ENCODE measurements at places on chromosomes 3 and 15.

- DNase-seq, result no peak
Measured at GRCh38 chr3:77967621-77968020, 927.7 kb downstream of the ROBO2 start.

DNA sequence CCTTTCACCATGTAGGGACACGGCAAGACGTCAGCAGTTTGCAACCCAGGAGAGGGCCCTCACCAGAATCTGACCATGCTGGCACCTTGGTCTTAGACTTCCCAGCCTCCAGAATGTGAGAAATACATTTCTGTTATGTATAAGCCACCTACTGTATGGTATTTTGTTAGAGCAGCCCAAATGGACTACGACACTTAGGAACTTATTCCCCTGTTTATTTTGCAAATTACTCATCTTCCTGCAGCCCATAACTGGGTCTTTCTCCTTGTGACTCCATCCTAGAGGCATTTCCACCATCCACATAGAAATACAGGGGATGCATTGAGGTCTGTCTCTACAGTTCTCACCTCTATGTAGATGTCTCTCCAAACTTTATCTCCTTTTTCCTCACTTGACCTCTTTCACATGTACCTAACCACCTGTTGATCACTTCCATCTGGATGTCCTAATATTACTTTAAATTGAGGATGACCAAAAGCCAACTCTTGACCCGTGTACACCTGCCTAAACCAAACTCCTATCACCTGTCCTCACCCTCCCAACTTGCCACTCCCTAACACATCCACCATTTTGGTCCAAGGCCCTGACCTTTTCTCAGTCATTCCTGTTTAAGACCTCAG, 406.0 kb upstream of the WNT5A start:
- DNase-seq, result no peak

GRCh38 chr15:67744331-67745072, 80.8 kb upstream of the SKOR1 start:
- DNase-seq, result no peak

- DNase-seq, result no peak
Measured at GRCh38 chr15:45116482-45117307, 2.6 kb downstream of the DUOXA2 start.

GRCh38 chr3:11154953-11155325, 646 bp downstream of the HRH1 start:
- DNase-seq, result no peak
